ENCODE measurements at places on chromosomes 13 and 19.

GRCh38 chr13:113083402-113084061 lies 22.1 kb upstream of the F7 start:
- DNase-seq, result peak; percentile 82

GRCh38 chr19:7746903-7747884 lies at the start of gene CD209:
Gene CD209 (minus strand): TSS chr19:7747534. CDS start chr19:7747511, 23 bp downstream.
- DNase-seq, result no peak

- no peak for DNase-seq
These were observed 109.3 kb downstream of the COL4A2 start for GRCh38 chr13:110416131-110417025.

- no peak for DNase-seq
These were observed 16.6 kb downstream of the OLFM4 start for GRCh38 chr13:53045189-53045588.

- no peak for DNase-seq
These were observed 531.1 kb downstream of the DCT start for GRCh38 chr13:93948162-93948922.

GRCh38 chr13:50323440-50324065 lies 308.3 kb downstream of the KCNRG start:
- no peak for DNase-seq

GRCh38 chr19:47247308-47247990 lies 8.9 kb upstream of the CCDC9 start:
- no peak for DNase-seq

GRCh38 chr19:20151617-20152145 lies 15.3 kb upstream of the ZNF486 start:
- DNase-seq, result no peak

DNA sequence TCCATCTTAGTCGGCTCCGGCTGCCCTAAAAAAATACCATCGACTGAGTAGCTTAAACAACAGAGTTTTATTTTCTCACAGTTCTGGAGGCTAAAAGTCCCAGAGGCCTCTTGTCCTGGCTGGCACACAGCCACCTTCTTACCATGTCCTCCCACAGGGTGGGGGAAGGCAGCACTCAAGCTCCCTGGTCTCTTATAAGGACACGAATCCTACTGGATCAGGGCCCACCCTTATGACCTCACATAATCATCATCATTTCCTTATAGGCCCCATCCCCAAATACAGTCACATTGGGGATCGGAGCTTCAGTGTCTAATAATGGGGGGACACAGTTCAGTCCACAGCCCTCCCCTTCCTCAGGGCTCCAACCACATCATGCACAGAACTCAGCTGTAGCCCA lies 2.6 kb upstream of the TUBA3C start:
- no peak for DNase-seq

DNA sequence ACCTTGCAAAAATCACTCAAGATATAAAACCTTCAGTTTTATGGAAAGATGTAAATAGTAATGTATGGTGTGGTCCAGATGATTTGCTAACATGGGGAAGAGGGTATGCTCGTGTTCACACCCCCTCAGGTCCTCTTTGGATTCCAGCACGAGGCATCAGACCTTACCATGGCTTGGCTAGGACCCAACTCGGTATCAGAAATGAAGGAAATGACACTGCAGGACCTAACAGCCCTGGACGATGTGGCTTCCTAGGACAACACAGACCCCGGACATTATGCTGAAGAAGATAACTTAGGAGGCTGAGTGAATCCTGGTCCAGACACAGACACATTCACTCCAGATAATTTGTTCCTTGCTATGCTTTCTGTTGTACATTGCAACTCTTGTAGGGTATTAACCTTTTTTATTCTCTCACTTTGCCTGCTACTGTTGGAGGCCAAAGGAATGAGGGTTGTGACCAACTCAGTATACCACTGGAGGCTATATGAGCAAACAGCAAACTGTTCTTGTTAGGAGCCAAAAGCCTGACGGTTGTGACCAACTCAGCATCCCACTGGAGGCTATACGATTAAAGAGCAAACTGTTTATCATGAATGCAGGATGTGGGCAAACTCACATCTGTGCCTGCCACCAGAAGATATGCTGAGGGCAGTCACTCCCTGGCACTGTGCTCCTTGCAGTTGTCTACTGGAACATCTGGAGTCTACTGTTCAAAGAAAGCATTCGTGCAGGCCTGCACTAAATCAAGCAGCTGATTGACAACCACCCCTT lies 121.7 kb downstream of the ZNF429 start:
- no peak for DNase-seq

- DNase-seq, result no peak
These were observed 34.3 kb downstream of the ATP4B start for GRCh38 chr13:113623491-113624234.

GRCh38 chr13:77184455-77184854 lies 142.4 kb downstream of the MYCBP2 start:
- DNase-seq, result no peak

DNA sequence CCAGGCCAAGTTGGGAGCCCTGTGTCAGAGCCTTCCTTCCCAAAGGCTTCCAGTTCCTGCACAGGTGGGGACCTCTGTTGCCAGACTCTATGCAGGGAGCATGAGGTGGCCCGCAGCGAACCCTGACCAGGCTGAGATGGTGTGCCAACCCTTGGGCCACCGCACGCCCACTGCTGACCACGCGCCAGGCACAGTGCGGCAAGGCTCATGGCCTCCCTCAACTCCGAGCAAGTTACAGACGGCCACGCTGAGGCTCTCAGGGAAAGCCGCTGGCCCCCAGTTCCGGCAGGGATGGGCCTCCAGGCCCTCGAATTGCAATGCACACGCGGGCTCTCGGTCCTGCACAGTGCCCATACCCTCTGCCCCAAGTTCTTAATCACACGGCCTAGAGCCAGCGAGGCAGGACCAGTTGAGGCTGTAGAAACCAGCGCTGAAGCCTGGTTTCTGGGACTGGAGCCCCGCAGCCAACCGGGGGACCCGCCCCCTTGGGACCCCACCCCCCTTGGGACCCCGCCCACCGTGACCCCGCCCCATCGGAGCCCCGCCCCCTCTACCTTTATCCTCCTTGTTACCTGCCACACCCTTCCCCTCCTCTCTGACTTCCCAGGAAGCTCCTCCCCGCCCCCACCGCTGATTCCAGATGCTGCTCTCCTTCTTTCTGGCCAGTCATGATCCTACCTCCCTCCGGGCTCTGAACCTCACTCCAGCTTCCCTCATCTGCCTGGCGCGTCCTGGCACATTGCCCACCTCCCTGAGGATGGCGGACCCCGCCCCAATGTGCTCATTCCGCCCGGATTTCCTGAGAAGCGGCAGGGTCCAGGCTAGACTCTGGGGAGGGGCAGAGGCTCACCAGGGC lies 6.0 kb downstream of the PEX11G start:
- no peak for DNase-seq

GRCh38 chr19:33926306-33926705 lies 129.6 kb downstream of the KCTD15 start:
- no peak for DNase-seq

DNA sequence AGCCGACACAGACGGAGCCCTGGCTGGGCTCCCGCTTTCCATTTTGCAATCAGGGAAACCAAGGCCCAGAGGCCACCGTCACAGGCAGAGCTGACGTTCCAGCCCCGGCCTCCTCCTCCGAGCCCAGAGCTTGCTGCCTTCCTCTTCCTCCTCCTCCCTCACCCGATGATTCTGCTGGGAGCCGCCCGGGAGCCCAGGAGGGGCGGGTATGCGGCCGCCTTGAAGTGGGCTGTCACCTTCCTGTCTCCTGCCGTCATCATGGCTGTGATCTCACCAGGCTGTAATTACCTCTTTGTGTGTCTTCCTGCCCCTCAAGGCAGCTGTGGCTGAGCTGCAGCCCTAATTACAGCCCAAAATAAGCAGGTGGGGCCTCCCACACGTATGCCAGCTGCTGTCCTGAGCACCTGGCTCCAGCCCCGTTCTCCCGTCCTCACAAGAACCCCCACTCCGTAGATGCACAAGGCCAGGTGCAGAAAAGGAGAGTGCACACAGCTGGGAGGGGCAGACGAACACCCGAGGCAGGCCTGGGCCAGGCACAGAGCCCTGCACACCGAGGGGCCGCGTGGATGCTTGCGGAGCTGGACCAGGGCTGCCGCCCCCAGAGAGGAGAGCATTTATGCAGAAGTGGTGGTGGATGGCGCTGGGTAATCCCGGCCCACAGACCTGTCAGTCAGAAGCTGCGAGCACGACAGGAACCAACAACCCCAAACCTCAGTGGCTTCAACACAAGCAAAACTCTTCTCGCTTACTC lies 4.0 kb downstream of the TPGS1 start:
- DNase-seq, result no peak

DNA sequence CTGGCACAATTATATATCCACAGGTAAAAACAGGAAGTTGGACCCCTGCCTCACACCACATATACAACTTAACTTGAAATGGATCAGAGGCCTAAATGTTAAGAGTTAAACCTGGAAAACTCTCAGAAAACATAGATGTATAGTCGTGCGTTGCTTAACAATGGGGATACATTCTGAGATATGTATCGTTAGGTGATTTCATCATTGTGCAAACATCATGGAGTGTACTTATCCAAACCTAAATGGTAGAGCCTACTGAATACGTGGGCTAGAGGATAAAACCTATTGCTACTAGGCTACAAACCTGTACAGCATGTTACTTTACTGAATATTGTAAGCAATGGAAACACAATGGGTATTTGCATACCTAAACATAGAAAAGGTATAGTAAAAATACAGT lies 14.8 kb upstream of the CALM3 start:
- no peak for DNase-seq

DNA sequence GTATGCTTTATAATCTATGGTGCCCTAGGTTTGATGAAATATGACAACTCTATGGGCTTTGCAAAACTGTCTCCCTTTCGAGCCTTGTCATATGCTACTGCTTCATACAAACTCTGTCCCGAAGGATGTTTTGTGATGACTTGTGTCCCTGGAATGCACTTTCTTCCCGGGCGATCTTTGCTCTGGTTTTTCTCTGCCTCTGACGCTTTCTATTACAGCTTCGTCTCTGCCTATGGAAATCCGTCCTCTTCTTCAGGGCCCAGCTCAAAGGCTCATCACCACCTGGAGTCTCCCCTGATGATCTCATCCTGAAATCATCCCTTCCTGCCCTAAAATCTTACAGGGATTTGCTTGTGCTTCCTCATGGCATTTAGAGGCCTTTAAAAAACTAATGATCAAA lies 191.5 kb upstream of the KL start:
- no peak for DNase-seq

DNA sequence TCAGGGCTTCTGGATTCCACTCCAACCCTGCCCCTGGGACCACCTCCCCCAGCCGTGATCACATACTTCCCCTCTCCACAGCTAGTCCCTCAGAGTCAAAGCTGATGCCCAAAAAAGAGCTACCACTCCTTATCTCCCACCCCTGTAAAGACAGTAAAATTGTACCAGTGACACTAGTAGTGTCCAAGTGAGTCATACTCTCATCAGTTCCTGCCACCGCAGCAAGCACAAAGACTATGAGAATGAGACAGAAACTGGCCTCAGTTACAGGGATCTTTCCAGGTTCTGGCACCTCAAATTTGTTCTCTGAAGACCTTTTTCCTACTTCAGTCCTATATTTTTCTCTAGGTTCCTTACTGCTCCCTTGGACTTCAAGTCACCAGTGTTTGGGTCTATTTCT lies 144.2 kb downstream of the SPRY2 start:
- DNase-seq, result no peak

- DNase-seq, result no peak
These were observed 70.0 kb downstream of the GPC6 start for GRCh38 chr13:93296584-93296983.

DNA sequence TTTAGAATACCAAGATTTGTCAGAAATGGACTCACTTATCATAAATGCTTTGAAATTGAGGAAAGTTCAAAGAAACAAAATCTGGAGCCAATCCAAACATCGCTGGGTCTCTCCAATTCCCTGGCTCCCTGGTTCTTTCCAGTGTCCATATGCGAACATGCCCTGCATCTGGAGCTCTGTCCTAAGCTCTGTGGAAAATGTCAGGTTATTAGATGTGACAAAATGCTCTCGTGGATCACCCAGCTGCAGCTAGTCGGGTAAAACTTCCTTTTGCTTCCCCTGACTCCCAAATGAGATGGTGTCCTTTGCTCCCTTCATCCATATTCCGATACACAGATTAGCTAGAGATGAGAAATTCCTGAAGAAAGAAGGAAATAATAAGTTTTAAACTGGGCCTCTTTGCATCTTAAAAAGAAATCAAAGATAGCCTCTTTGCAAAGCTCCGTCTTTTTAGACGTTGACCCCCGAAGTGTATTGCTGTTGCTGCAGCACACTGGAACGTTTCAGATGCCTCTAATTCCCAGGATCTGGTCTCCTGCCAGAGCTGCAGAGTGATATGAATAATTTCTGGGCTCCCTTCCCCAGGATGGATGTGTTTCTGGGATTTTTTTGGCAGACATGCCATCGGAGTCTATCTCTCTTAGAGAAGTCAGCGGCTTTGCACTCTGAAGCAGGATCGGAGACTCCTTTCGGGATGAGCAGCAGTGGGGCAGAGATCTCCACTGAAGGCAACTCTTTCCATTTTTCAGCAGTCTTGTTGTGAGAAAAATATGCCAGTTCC lies 102.9 kb downstream of the TEX26 start:
- DNase-seq, result no peak

- DNase-seq, result no peak
These were observed 8.0 kb downstream of the FXYD3 start for GRCh38 chr19:35123573-35123972.

DNA sequence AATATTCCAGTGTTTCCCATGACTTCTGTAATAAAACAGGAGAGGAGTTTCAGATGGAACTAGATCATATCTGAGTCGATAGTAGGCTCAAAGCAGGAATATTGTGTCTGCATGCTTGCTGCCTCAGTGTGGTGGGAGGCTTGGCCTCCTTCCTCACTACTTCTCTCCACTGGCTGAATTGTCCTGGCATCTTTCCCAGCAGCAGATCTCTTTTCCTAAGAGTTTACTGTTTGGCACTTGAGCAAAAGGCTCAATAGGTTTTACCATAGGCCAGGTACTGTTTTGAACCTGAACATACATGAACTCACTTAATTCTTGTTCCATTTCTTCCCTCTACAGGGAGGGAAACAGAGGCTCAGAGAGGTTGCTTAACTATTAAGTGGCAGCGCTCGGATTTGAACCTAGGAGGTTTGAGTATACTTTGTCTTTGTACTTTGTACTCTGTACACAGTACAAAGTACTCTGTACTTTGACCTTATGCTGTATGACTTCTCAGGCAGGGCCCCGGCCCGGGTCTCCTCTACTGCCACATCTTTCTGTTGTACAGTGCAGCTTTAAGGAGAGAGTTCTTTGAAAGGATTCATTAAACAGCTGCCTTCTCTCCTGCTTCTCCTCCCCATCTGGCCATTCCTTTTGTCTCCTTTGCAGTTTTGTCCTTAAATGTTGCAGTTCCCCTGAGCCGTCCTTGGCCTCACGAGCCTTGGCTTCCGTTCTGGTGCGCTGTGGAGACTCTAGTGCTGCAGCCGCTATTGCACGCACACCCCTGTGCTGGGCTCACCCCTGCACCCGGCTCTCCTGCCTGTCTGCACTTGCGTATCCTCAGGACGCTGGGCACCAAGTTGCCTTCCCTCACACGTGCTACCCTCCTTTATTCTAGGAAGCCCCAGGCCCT lies 8.1 kb downstream of the B3GLCT start:
- DNase-seq, result no peak

DNA sequence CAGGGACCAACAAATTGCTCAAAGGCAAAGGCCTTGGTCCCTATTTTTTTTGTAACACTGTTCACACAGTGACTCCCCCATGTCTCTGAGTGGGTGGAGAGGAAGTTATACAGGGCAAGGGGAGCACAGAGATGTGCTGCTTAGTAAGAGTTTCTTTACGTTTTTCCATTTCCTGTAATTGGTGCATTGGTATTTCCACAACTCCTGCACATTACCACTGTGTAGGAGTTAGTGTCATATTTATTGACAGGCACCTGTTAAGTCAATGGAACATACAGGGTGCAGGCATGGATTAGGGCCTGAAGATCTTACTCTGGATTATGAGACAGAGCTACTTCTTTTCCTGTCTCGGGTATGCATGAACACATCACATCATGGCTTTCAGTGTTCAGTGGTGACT lies 45.2 kb downstream of the SOX21 start:
- no peak for DNase-seq
